GM12891 (cell line): ENCODE measurements at places on chromosomes 7 and 10.

DNA sequence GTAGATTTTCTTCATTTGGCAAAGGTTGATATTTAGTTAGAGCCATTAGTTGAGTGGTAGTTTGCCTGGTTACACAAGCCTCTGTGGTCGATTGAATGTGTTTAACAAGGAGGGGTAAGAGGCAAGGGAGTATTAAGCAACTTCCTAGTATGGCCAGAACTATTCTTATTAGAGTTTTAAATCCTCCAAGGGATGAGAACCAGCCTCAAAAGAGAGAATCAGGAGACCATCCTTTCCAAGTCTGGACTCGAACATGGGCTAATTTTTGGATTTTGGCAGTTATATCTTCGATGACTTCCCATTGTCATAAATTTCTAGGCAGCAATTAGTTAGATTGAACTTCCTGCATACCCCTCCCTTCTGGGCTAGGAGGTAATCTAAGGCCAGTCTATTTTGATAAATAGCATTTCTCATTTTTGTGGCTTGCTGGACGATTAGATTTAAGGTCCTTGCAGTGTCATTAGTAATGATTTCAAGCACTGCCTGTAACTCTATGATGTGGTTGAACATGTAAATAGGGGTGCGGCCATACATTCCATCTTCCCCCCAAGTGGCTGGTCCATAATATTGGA, 219.5 kb upstream of the KCND2 start:
- no peak for DNase-seq

- DNase-seq = no peak
Measured at GRCh38 chr7:106721816-106722785, 61.1 kb upstream of the CCDC71L start.

- DNase-seq = no peak
Measured at GRCh38 chr7:23332193-23332592, 33.1 kb downstream of the MALSU1 start.

DNA sequence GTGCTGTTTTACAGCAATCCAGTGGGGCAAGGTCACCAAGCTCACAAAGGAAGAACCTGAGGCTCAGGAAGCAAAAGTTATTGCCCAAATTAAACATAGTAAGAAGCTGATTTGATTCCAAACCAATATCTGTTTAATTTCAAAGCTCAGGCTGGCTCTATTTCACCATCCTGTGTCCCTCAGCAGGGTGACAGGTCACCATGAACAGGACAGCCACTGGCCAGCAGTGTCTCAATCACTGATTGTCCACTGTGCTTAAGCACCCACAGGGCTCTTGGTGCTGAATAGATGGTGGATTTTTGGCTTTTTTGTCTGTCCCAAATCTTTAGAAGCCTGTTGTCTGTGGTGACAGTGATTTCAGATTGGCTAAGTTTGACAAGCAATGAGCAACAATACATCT, 146.4 kb upstream of the ZNF32 start:
- no peak for DNase-seq

GRCh38 chr7:36232555-36232954, 79.5 kb downstream of the EEPD1 start:
- no peak for DNase-seq

GRCh38 chr10:96421995-96422394, 63.2 kb upstream of the OPALIN start:
- DNase-seq = no peak

- no peak for DNase-seq
Measured at GRCh38 chr10:72421885-72422540, 67.3 kb upstream of the DNAJB12 start.

- DNase-seq = no peak
Measured at GRCh38 chr7:132417103-132417906, 159.0 kb downstream of the PLXNA4 start.

GRCh38 chr7:7201578-7202374, 19.4 kb downstream of the C1GALT1 start:
- peak; percentile 17 for DNase-seq

DNA sequence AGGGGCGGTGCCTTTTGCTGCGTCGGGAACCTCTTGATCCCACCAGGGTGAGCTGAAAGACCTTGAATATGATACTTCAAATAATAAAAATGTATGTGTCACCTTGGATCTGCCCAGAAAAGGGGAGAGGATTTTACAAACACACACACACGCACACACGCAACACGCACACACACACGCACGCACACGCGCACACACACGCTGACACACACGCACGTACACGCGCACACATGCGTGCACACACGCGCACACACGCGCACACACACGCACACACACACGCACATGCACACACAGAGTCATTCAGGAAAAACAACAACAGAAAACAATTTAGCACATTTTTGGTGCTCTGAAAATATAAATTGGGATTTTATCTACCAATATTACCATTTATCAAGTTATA, 379.5 kb downstream of the PAXIP1 start:
- DNase-seq = no peak

DNA sequence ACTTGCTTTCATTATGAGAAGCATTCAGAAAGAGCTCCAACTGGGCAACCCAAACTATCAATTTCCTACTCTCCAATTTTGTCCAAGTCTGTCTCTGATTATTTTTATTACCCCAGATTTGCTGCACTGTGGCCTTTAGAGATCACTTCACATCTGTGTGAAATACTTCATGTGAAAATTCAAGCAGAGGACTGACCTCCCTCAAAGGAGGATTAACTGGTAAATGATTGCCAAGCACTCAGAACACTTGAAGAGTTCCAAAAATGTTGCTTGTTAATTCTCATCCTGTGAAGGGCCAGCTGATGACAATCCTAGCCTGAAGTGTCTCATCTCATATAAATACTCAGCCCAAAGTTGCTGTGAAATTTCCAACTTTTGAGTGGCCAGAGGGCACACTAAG, 182.8 kb upstream of the DGKB start:
- no peak for DNase-seq

DNA sequence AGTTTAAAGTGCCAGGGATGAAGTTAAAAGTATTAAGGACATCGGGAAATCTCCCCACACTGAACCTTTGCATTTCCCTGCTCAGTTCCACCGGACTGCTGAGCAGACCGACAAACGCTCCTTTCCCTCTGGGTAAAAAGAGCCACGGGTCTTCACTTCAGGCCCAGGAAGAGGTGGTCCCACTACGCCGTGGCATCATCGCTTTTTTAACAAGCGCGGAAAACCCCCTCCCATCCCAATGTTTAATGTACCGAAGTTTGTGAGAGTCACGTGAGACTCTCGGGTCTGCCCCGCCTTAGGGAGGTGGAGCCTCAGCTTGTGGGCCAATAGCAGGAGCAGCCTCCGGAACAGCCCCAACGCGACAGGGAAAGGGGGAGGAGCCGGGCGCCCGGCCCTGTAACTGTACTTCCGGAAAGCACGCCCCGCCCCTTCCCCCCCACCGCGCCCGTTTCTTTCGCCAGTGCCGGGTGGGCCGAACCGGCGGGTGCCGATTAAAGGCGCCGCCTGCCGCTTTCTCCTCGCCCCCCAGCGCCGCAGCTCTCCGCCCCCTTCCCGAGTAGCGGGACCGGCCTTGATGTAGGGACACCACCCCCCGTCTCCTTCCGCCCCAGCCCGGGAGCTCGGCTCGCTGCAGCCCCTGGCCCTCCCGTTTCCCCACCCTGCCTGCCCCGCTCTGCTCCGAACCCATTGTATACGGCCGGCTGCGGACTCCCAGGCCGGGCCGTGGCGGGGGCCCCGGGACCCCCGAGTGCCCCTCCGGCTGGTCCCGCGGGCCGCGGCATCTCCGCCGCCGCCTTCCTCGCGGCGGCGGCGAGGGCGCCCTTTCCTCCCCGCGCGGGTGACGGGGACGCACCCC, 2.2 kb upstream of the TRIM8 start:
- peak; percentile 79 for DNase-seq

GRCh38 chr10:71255808-71256660, 43.7 kb downstream of the UNC5B start:
- no peak for DNase-seq

DNA sequence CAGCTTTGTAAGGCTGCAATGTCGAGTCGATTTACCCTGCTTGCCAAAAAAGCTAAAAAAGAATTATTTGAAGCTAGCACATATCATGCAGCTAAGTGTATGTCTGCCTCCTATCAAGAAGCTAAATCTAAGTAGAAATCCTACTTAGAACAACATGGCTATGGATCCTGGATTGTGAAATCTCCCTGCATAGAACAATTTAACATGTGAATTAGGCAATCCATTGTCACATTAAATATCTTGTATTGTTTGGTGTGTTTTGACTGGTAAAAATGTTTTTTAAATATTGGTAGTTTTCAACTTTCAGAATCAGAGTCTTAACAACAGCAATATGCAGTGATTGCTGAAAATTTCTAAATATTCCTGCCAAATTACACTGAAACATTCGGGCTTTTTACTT, 73.3 kb downstream of the SKIDA1 start:
- no peak for DNase-seq

DNA sequence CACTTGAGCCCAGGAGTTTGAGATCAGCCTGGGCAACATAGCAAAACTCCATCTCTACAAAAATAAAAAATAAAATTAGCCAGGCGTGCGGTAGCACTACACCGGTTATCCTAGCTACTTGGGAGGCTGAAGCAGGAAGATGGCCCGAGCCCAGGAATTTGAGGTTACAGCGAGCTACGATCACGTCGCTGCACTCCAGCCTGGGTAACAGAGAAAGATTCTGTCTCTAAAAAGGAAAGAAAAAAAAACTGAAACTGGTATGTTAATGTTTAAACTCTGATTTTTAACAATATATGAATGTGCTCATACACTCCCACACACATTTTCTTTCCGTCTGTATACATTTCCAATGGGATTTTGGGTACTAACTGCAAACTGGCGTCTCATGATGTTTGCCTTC, 140.6 kb upstream of the KMT2E start:
- no peak for DNase-seq

DNA sequence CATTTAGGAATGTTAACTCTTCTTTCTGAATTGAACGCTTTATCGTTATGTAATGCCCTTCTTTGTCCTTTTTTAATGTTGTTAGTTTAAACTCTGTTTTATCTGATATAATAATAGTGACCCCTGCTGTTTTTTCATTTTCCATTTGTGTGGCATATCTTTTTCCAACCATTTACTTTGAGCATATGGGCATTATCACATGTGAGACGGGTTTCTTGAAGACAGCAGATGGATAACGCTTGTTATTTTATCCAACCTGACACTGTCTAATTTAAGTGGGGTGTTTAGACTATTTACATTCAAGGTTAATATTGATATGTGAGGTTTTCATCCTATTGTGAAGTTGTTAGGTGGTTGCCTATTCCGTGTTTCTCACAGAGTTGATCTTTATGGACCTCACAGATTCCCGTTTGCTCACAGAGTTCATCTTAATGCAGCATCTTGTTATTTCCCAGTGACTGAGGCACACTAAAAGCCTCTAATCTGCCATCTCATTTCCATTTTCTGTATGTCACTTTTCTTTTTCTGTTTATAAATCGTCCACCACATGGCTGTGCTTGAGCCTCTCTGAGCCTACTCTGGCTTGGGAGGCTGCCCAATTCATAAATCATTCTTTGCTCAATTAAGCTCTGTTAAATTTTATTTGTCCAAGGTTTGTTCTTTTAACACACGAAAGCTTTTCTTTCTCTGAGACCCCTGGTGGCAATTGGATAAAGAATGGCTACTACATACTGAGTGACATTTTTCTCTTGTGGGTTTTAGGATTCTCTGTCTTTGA, 286.2 kb downstream of the HTR7 start:
- DNase-seq = no peak

- DNase-seq = no peak
Measured at GRCh38 chr10:21740989-21741388, 207.0 kb downstream of the MLLT10 start.

GRCh38 chr10:120981601-120982391, 130.6 kb downstream of the WDR11 start:
- DNase-seq = no peak

GRCh38 chr7:122944682-122945303, 50.7 kb downstream of the TAS2R16 start:
- no peak for DNase-seq

DNA sequence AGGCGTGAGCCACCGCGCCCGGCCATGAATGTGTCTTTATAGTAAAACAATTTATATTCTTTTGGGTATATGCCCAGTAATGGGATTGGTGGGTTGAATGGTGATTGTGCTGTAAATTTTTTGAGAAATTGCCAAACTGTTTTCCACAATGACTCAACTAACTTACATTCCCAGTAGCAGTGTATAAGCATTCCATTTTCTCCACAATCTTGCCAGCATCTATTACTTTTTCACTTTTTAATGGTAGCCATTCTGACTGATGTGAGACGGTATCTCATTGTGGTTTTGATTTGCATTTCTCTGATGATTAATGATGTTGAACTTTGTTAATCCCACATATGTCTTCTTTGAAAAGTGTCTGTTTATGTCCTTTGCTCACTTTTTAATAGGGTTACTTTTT, 1187.9 kb downstream of the XPNPEP1 start:
- DNase-seq = no peak

- no peak for DNase-seq
Measured at GRCh38 chr7:1323178-1324027, 90.7 kb downstream of the UNCX start.

DNA sequence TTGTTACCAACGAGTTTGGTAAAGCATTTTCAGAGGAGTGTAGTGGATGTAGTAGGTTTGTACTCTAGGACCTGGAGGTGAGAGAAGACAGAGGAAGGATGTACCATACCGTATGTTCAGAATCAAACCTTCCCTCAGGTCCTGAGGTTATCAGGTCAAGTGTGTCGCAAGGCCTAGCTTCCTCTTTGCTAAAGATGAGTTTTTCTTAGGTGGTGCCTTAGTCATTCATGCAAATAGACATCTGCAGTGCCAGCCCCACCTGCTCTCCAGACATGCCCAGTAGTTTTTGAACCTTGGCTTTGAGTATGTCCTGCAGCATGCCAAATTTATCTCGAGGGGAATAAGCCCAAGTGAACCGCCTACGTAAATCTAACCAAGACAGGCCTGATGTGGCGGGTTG, 71.3 kb downstream of the HDAC9 start:
- no peak for DNase-seq

- DNase-seq = peak; percentile 49
Measured at GRCh38 chr7:31488562-31489203, 25.2 kb upstream of the ITPRID1 start.
